ENCODE measurements at places on chromosomes 6 and 20. TPM values are rescaled to one million over a fixed set of nuclear protein-coding genes. Genes with fewer than 3 reads are reported as not detected.

Gene TINAG
- total RNA-seq: not detected

Gene ABHD16B
- total RNA-seq: not detected

Gene ZNF334
- total RNA-seq: 0.76 TPM

Gene GRM1
- not detected for total RNA-seq

Gene POLR1C
- total RNA-seq: 31.0 TPM

Gene SLC25A27
- total RNA-seq: 21.4 TPM

Gene TBXT
- not detected for total RNA-seq

Gene EYA2
- 4.2 TPM for total RNA-seq

Gene ZNF311
- total RNA-seq: 0.69 TPM

Gene PNLDC1
- 1.5 TPM for total RNA-seq

Gene OR2B6
- total RNA-seq: not detected

Gene KHDC1L
- not detected for total RNA-seq

Gene GNAS-AS1
- total RNA-seq: not detected

Gene VGLL2
- not detected for total RNA-seq

Gene OR2H2
- total RNA-seq: not detected

Gene LRP11
- 56.0 TPM for total RNA-seq

Gene BMP6
- total RNA-seq: 4.1 TPM

Gene AFDN
- total RNA-seq: 137 TPM

Gene PSORS1C2
- total RNA-seq: 34.8 TPM

Gene C6orf141
- total RNA-seq: 25.6 TPM

Gene IER3
- total RNA-seq: 56.5 TPM

Gene COX4I2
- total RNA-seq: 3.1 TPM

Gene HRH3
- not detected for total RNA-seq

Gene KCNK5
- total RNA-seq: 73.4 TPM

Gene KIF25
- total RNA-seq: 0.86 TPM

Gene ENPP5
- total RNA-seq: 0.34 TPM

Gene SLC35D3
- 0.10 TPM for total RNA-seq

Gene ESR1
- 1.5 TPM for total RNA-seq

Gene DNAH8
- total RNA-seq: 0.08 TPM

Gene SEC23B
- 32.5 TPM for total RNA-seq

Gene VSX1
- total RNA-seq: not detected

Gene RUNX2
- 4.8 TPM for total RNA-seq

Gene SLC22A1
- total RNA-seq: not detected

Gene C20orf202
- not detected for total RNA-seq

Gene MUC21
- not detected for total RNA-seq

Gene OPRL1
- 0.88 TPM for total RNA-seq

Gene RAD21L1
- 0.38 TPM for total RNA-seq

Gene IL20RA
- total RNA-seq: 199 TPM

Gene ZNF391
- total RNA-seq: 1.1 TPM

Gene SNHG17
- total RNA-seq: 21.2 TPM

Gene RAB44
- 0.30 TPM for total RNA-seq

Gene ZBTB46
- total RNA-seq: 1.2 TPM

Gene SLC44A4
- 5.2 TPM for total RNA-seq

Gene PLG
- not detected for total RNA-seq

Gene SLC22A3
- total RNA-seq: 15.7 TPM

Gene SGK2
- total RNA-seq: 8.0 TPM

Gene SPATA25
- total RNA-seq: 0.95 TPM

Gene NOL7
- total RNA-seq: 54.7 TPM

Gene SLC17A1
- not detected for total RNA-seq

Gene TAAR2
- total RNA-seq: not detected

Gene FOXA2
- total RNA-seq: not detected

Gene GPX5
- total RNA-seq: not detected

Gene RBM24
- not detected for total RNA-seq

Gene COL19A1
- 0.19 TPM for total RNA-seq

Gene PTCRA
- total RNA-seq: not detected
